Stimulated activated CD8-positive, alpha-beta memory T cell treated with anti-CD3 and anti-CD28 coated beads, Interleukin-7, amount 100 ng/mL, for 1 hour (primary cell): ENCODE measurements at places on chromosomes 11 and 22.

DNA sequence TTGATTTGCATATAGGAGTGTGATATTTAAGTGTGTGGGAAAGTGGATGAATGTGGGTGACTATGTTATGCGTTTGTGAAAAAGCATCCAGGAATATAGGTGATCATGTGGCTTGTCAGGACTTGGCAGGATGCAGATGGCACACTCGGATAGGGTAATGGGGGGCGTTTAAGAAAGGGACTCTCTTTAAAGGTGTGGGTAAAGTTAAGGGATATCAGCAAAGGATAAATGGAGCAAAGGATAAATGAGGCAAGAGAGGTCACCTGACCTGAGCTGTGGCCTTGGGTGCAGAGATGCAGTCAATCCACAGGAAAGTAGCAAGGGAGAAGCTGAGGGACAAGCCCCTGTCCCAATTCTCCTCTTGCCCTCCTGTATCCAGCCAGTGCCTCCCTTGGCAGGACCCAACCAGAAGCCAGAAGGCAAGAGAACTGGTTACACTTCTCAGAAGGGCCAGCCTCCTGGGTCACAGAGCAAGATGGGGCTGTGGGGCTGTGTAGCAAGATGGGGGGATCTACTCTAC, 47.5 kb upstream of the GRAMD1B start:
- DNase-seq: no peak

- no peak for DNase-seq
Observed at GRCh38 chr11:46134540-46134939, 13.3 kb upstream of the PHF21A start.

- DNase-seq: no peak
Observed at GRCh38 chr11:127098684-127099083, 98.1 kb upstream of the KIRREL3 start.

DNA sequence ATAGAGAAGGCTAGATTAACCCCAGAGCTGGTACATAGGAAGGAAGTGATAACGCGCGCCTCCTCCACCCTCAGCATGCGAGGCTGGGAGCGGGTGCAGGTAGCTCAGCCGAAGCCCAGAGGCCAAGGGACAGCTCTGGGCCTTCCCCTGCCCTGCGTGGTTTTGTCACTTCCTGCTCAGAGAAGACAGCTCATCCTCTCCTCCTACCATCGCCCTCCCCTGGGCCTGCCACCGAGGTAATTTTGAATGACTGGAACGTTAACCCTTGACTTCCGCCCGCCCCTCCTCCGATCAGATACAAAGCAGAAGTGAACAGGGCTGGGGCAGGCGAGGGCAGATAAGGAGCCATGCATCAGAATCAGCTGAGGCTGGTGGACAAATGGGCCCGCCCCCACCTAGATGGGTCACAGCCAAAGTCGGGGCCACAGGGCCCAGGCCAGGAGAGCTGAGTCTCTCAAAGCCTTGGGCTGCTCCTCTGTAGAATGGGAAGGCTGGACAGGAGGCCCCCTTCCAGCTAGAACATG, 1.6 kb downstream of the RAC2 start:
- peak; percentile 75 for DNase-seq

DNA sequence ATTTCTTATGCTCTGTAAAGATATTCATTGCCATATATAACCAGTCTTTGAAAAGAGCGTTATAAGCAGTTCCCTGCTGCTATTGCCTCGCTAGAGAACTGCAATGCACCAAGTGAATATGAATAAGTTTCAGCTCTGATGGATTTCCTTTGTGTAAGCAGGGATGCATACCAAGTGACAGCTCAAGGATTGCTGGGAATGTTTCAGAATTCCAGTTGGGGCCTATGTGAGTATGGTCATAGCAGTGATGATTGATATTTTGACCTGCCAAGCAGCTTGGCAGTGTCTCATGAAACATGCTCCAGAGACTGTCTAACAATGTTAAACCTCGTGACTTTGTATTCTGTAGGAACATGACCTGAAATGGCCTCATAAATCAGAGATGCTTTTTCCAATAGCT, 312.6 kb downstream of the C11orf87 start:
- DNase-seq: no peak

GRCh38 chr11:33868647-33869461, 23.0 kb downstream of the LMO2 start:
- DNase-seq: no peak

DNA sequence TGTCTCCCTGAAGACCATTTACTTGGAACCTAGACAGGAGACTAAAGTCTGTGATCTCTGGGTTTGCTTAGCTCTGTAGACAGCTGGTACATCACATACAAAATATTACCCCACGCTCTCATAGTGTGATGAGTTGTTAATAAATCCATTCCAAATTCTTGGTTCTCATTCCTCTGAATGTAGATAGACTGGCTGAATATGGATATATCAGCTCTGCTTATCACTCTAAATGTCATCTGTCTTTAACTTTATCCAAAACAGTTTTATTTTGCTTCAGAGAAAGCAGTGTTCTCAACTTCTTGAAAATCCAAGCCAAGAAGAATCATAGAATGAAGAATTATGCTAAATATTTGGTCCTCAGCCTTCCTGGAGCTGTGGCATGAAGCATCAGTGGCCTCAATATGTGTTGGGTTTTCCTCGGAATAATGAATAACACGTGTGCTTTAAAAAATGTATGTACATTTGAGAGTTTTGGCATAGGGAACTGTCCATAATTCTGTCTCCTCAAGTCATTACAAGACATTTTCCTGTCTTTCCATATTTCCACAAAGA, 10.5 kb upstream of the LDLRAD3 start:
- no peak for DNase-seq

GRCh38 chr22:22720201-22720723, 75.8 kb downstream of the GGTLC2 start:
- peak; percentile 24 for DNase-seq

DNA sequence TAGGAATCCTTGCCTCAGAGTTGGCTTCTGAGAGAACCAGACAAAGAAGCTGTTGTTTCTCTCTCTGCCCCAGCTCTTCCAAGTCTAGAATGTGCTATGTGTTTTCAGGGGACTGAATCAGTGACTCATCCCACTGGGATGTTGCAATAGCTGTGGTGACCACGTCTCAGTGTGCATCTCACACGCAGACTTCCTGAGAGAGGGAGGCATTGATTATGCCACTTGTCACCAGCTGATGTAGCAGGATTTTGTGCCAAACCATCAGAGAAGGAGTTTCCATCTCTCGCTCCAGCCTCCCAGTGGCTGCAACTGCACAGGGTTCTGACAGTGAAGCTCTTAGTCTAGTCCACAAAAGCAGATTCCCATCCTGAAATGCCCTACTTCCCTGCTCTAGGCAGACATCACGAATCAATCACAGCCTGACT, 455.8 kb downstream of the MIAT start:
- no peak for DNase-seq

DNA sequence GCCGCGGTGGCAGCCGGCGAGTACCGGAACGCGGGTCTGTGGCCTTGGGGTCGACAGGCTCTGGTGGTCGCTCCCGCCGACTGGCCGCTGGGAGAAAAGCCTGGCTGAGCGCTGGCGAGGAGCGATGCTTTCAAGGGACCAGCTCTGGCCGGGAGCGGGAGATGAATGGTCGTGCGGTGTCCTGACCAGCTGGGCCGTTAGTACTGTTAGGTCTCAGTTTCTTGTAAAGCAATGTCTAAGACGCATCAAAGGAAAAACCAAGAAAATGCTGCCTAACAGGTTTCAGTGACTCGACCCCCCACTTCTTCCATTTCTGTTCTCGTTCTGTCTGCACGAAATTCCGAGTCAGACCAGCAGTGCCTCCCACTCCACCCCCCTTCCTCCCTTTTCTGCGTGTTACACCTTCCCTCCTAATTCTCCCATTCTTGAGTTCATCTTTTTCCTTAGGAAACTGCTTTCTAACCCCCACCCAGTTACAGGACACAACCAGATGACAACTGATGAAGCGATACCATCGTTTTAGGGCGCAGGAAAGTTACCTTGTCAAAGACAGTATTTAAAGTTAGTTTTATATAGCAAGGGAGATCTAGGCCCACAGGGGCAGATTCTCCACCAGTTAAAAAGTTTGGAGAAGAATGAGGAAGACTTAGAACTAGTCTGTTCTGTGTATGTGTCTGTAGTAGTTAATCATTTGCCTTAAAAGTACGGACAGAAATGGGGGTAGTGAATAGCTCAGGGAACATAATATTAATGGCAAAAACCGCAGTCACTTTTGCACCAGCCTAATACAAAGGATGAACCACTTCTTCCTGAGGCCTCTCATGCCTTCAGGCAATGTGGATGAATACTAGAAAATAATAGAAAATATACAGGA, 1.0 kb downstream of the CUL5 start:
- DNase-seq: no peak

GRCh38 chr11:66674964-66675602, 2.6 kb downstream of the RBM4B start:
- no peak for DNase-seq

- no peak for DNase-seq
Observed at GRCh38 chr11:95145430-95146060, 55.9 kb downstream of the ENDOD1 start.

GRCh38 chr11:64241491-64242374, 838 bp downstream of the FKBP2 start:
- no peak for DNase-seq

DNA sequence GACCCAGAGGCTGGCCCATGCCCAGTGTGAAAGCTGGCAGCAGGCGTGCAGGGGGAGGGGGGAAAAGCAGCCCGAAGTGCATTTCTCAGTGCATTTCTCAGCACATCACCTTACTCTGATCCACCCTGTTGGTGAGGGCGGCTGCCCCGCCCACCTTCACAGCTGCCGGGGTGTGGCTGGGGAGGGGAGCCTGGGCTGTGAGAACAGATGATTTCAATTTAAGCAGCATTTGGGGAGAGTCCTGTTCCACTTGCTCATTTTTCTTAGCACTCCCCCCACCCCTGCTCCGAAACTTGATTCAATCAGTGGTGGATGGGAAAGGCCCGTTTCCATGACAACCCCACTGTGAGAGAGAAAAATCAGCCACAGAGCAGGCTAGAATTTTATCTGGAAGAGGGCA, 84.8 kb downstream of the SNX19 start:
- no peak for DNase-seq

DNA sequence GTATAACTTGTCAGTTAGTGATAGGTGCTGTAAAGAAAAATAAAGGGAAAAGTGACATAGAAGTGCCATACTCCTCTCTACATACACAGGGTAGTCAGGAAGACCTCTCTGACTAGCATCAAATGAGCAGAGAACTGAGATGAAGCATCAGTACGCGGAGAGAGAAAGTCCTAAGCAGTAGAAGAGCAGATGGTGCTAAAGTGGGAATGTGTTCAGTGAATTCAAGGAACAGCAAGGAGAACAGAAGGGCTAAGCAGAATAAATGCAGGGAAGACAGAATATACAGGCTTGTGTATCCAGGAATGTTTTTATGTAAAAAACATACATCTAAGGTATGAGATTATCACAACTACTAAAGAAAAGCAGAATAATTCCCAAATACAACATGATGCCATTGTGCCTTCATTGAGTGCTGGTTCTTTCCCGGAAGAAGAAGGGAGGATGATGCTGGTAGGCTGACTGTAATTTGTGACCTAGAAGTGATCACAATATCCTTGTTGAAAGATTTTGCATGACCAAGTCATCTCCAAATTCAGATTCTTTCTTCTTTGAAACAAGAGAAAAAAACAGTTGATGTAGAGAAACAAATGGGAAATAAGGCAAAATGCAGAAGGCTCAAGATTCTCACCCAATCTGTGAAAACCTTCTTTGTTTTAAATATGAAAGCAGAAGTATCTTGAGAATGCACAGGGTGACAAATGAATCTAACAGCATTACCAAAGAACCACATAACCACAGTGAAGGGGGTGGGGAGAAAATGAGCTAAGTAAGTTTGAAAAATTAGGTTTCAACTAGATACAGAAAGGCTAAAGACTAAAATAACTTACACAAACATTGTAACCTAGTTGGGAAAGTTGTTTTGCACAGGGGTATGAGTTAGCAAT, 20.5 kb downstream of the MRE11 start:
- DNase-seq: no peak

DNA sequence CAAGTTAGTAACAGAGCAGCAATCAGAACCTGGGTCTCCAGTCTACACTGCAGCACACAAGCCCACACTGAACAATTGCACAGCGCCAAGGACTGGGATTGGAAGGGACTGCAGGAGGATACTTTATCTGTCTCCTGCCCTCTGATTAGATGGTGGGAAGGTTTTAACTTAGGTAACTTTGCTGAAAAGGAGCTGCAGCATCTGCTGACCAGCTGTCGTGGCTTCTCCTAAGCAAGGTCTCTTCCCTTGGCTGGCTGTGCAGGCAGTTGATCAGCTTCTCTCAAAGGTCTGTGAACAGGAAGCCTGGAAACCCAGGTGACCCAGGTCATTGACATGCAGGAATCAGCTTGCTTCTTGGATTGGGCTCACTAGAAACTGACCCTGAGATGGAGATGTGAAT, 82.4 kb downstream of the ISX start:
- DNase-seq: no peak

DNA sequence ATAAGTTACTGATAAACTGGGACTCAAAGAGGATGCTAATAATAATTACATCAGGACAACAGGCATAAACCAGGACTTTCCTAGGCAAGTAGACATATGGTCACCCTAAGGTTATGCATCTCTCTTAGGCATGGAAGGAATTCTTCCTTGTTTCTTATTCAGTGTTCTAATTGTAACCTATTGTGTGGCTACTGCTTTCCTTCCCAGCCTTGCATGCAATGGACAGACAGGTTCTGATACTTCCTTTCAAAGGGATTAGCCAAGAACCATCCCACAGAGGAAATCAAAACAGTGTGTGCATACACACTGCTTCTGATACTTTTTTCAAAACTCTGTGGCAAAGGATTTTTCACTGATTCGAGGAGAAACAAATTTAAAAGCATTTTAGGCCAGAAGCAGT, 48.3 kb downstream of the RRAS2 start:
- DNase-seq: no peak

GRCh38 chr11:19162951-19163505, 38.8 kb downstream of the CSRP3 start:
- DNase-seq: no peak

GRCh38 chr11:119493712-119494111, 70.7 kb upstream of the THY1 start:
- DNase-seq: no peak

GRCh38 chr11:96197801-96198701, 144.9 kb downstream of the MAML2 start:
- DNase-seq: no peak

DNA sequence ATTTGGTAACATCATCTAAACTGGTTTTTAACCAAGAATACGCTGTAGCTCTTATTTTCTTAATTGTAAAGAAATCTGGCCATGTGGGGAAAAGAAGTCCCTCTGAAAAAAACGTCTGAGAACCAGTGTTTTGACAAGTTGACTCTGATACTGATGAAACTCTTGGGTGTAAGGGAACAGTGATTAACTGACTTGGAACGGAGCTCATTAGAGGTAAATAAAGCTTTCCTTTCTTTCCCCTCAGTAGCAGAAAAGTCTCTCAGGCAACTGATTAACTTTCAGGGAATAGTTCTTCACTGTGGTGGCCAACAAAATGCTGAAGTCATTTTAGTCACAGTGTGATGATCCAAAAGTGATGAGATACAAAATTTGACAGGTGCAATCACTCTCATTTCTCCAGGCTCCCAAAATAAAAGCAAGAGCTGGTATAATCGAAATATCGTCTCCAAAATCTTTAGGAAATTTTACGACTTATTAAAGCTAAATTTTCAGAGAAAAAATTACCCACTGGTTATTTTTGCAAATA, 52.3 kb downstream of the SLC36A4 start:
- no peak for DNase-seq
